ENCODE measurements at places on chromosomes 11 and 22. TPM values are rescaled to one million over a fixed set of nuclear protein-coding genes. Genes with fewer than 3 reads are reported as not detected.

DNA sequence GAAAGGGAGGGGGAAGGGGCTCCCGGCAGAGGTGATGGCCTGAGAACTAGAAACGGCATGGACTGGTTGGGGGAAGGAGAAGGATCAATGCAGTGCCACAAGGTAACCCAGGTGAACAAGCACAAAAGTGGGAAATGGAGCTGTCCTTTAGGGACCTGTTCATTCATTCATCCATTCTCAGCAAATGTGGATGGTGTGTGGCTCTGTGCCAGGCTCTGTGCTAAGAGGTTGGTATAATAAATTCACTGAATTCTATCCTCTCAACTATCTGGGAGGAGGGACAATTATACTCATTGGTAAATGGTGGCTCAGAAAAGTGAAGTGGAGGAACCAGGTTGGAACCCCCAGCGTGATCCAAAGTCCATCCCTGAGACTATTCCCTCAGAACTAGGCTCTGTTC lies 18.6 kb upstream of the ARAP1 start:
- no peak for DNase-seq

GRCh38 chr11:123672568-123672967 lies 18.1 kb upstream of the SCN3B start:
- no peak for DNase-seq

- DNase-seq = no peak
Measured at GRCh38 chr11:61587541-61587941, 6.7 kb upstream of the SYT7 start.

DNA sequence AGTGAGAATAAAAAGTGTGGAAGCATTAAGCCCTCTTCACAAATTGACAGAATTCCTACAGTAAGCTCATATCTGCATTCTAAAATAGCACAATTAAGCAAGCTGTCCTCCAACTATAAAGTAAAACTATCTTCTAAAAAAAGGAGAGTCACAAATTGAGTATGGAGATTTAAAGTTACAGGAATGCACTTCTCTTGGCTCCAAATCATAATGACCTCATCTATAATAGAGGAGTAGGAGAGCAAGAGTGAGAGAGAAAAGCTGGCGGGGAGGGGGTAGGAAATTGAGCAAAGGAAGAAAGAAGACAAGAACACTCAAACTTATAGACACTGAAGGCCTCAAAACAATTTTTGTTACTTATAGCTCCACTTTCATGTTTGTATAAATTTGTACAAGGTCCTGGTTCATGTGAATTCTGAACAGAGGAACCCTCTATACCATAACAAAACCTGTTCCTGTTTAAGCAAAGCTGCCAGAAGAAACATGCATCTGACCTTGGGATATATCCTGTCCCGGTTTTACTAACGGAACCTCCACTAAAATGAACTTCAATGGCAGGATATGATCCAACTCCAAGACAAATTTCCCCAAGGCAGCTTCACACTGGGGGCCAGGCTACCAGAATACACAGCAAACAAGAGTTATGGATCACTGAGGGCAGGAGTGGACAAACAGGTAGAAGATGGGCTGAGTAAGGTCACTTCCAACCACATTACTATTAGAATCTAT lies 37.2 kb downstream of the SLC35F2 start:
- no peak for DNase-seq

DNA sequence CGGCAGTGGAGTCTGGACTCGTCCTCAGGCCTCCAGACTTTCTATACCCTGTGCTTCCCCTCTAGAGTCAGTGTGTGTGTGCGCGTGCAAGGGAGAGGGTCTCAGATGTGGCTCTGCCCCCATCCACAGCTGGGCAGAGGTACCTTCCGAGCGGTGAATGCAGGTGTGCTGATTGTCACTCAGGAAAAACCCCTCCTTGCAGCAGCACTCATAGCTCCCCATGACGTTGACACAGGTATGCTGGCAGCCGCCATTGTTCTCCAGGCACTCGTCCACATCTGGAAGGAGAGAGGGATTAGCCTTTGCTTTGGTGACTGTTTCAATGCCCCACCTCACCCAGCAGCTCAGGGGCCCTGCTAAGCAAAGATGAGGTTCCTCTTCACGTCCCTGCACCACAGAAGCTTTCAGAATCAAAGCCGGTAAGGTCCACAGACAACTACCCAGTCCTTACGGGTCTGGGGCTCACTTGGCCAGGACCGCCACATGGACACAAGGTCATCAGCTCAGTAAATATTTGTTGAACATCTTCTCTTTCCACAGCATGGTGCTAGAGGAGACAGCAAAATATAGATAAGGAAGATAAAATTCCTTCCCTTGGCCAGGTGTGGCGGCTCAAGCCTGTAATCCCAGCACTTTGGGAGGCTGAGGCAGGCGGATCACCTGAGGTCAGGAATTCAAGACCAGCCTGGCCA lies 16.9 kb downstream of the SCUBE2 start:
- DNase-seq = no peak

GRCh38 chr11:126385991-126386728 lies 30.7 kb downstream of the ST3GAL4 start:
- no peak for DNase-seq

DNA sequence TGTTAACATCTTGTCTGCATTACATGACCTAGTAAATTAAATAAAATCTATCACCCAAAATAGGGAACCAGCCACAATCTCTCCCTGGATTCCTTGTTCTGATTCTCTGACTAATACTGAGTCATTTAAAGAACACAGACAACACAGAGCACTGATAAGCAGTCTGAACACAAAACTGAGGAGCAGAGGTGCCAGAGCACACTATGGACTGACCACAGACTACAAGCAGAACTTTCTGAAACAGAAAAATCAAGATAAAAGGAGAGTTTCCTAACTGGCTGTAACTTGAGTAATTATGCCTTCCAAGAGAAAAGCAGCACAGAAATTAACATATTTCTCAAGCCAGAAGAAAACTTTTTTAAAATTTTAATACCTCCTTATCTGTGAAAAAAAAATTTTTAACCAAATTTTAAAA lies 128.8 kb downstream of the SGSM3 start:
- DNase-seq = peak; percentile 90

GRCh38 chr11:859394-860131 lies 16.9 kb downstream of the TSPAN4 start:
- DNase-seq = peak; percentile 75

DNA sequence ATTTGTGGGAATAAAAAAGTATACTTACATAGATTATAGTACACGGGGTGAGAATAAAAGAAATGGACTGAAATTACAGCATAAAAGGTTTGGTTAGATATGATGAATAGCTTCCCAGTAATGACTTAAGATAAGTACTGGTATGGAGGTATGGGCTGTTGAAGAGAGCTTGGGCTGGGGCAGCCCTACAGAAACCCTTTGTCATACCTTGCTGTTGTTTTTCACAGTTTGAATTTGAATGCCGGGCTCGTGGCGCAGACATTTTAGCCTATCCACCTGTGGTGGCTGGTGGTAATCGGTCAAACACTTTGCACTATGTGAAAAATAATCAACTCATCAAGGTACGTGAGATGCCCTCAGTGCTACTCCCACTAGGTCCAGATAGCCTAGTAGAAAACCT lies 42.3 kb upstream of the RBX1 start:
- no peak for DNase-seq

GRCh38 chr11:126082251-126083109 lies 19.8 kb upstream of the CDON start:
- no peak for DNase-seq

DNA sequence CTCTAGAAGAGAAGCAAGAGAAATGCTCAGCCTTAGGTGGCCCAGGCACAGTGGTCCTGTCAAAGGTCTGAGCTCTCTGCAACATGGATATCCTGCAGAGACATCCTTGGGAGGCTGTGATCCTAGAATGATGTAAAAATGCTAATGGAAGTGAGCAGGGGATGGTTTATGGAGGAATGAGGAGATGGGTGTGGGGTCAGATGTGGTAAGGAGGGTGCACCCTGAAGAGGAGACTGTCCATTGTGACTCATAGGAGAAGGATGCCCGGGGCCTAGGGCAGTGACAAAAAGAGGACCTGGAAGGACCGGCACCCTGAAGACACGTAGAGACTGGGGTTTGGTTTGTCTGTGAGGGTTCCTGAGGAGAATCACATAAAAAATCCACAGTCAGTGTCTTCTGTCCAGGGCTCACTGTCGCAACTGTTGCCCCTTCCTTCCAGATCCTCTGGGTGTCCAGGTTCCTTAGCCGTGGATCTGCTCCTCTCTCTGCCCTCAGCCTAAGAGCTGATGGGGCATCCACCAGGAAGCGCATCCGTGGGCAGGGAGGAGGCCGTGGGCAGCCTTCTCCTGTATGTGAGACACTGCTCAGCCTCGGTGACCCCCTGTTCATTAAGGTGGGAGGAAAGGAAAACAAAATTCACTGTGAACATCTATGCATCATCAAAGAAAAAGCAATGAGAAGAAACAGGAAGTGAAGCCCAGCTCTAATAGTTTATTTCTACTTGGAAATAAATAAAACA lies 110.7 kb downstream of the VPREB1 start:
- no peak for DNase-seq

- DNase-seq = no peak
Measured at GRCh38 chr22:24159650-24160049, 21.6 kb upstream of the SUSD2 start.

- no peak for DNase-seq
Measured at GRCh38 chr22:50583294-50583861, 729 bp upstream of the CHKB start.

GRCh38 chr11:101104716-101105115 lies 24.9 kb downstream of the PGR start:
- DNase-seq = no peak

DNA sequence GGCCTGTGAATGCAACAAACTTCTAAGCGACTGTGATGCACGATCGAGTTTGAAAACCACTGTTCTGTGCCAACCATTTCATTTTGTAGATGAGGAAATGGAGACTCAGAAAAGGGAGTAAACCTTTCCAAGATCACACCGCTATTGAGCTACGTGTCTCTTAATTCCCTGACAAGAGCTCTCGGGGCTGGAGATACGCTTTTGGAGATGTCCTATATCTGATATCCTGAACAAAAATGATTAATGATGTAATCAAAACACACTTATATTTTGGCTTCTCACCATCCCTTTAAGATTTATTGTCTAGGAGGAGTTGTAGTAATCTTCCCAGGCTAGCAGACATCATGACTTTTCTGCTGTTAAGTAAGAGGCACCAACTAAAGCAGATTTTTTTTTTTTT lies 1.7 kb upstream of the PARVA start:
- DNase-seq = no peak

KRTAP5-1 gene
- polyA plus RNA-seq = not detected

PYGM gene
- polyA plus RNA-seq = 0.20 TPM

CCDC116 gene
- 0.16 TPM for polyA plus RNA-seq

DRICH1 gene
- 0.17 TPM for polyA plus RNA-seq

OR10A2 gene
- polyA plus RNA-seq = not detected

HYOU1 gene
- 144 TPM for polyA plus RNA-seq

FOLR3 gene
- polyA plus RNA-seq = 0.25 TPM

TUBA8 gene
- 3.0 TPM for polyA plus RNA-seq

COX8A gene
- polyA plus RNA-seq = 346 TPM

FERMT3 gene
- polyA plus RNA-seq = 0.72 TPM

MS4A3 gene
- polyA plus RNA-seq = not detected

CNIH2 gene
- polyA plus RNA-seq = 2.0 TPM

Measured in AG04450 (cell line).